CMK (cell line): ENCODE measurements at places on chromosomes 13 and 19.

DNA sequence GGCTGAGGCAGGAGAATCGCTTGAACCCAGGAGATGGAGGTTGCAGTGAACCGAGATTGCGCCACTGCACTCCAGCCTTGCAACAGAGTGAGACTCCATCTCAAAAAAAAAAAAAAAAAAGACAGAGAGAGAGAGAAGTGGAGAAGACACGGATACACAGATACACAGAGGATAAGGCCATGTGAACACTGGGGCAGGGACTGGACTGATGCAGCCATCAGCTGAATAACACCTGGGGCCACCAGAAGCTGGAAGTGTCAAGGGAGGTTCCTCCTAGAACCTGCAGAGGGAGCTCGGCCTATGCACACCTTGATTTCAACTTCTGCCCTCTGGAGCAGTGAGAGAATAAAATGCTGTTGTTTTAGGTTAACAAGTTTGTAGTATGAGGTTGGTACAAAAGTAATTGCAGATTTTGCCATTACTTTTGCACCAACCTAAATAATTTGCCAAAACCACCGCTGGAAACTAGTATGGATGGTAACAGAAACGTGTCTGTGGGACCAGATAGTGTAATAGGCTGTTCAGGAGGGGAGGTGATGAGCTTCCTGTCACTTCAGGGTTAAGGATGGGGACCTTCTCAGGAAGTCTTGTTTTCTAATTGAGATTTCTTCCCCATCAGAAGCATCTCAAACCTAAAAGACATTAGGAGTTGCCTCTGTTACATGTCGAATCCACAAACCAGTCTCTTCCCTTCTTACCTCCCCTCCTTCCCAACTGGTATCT, 36.4 kb upstream of the IGSF23 start:
- no peak for DNase-seq

- no peak for DNase-seq
Measured at GRCh38 chr13:33611121-33611805, 206.7 kb upstream of the RFC3 start.

- no peak for DNase-seq
Measured at GRCh38 chr19:4773047-4773640, 18.4 kb upstream of the FEM1A start.

DNA sequence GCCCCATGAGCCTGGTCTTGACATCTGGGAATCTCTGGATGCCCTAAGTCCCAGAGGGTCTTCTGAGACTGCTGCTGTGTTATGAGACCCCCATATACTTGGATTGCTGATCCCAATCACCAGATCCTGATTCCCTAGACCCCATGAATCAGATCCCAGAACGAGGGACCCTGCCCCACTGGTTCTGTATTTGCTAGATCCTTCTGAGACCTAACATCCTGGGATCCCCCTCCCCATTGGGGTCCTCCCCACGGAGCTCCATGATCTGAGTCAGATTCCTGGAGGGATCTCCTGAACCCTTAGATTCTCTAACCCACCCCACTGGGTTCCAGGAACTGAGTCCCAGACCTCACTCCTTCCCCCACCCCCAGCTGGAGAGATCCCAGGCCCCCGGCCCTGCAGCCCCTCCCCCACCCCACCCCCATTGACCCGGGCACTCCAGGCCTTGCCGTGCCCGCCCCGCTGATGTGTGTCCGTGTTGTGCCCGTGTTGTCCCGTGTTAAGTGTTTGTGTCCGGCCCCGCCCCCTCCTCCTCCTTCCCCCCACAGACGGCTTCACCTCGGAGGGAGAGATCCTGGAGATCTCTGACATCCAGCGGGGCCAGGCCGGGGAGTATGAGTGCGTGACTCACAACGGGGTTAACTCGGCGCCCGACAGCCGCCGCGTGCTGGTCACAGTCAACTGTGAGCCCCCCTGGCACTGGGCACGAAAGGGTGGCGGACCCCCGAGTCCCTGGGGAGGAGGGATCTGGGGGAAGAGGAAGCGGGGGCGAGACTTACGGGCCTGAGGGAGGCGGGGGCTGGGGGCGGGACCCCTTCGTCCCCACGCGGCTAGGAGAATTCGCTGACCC, 15.0 kb downstream of the IGLON5 start:
- no peak for DNase-seq

DNA sequence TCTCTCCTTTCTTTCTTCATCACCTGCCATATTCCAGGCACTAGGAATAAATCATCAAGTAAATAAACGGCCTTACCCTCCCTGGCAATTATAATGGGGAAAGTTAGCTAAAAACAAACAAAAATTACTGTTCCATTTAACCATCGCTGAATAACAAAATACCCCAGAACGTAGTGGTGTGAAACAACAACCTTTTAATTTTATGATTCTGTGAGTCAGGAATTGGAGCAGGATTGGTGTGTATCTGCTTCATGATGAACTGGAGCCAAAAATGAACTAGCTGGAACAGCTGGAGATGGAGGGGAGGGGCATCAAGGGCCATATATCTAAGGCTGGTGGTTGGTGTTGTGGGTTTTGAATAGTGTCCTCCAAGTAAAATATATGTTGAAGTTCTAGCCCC, 3.7 kb upstream of the CADM4 start:
- no peak for DNase-seq

DNA sequence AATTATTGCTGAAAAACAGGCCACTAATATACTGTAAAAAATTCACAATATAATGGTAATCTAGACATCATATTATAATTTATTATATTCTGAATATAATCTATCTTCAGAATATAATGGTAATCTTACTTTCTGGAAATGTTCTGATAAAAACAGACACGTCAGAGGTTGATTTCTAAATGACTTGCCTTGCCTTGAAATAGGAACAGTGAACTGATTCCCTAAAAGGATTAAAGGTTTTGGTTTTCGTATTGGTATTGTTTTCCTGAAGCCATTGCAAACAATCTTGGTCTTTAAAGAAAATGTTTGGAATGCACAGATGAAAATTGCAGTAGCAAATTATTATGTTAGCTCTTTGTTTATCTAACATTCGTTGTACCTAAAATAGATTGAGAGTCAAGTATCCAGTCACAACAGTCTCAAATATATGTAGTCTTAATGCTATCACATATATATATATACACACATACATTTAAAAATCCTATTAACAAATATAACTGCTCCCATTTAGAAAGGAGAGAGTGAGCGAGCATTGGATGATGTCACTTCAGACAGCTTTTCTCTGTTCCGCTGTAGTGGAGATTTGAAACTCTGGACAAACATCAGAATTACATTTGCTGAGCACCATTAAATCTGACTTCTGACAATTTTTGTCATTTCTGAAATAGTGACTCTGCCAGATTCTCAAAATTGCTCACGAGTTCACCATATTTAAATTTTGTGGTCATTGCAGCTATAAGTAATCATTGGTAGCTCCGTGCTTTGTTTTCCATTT, 1.7 kb downstream of the ITM2B start:
- no peak for DNase-seq

DNA sequence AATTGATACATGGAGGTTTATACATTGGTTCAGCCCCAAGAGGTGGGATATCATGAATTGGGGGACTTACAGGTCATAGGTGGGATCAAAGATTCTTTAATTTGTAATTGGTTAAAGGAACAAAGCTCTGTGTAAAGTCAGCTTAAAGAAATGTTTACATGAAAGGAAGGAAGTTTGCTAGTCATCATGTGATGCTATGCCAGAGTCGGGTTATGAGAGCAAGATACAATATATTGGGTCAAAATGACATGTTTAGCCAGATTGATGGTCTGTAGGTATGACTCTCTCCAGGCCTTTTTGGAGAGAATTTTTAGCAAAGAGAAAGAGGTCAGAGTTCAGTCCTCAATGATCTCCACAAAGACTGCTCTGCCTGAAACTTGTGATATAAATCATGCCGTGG, 5.3 kb upstream of the CYSLTR2 start:
- no peak for DNase-seq

GRCh38 chr19:36099166-36099785, 11.7 kb upstream of the OVOL3 start:
- no peak for DNase-seq

DNA sequence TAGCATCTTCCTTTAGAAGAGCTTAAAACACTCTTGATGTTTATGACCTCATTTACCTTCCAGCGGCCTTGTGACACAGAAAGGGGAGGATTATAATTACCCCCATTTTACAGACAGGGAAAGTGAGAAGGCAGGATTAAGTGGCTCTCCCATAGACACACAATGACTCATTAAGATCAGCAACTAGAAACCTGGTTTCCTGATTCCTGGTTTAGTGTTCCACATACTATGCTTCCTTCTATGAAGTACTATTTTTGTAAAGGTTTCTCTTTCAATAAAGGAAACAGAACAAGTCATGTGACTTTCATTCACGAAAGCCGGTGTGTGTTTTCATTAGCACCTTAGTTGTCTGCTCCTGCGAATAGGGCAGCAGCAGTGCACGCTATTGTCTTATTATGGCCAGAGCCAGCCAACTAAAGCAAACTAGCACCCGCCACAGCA, 8.3 kb downstream of the IRS2 start:
- no peak for DNase-seq

DNA sequence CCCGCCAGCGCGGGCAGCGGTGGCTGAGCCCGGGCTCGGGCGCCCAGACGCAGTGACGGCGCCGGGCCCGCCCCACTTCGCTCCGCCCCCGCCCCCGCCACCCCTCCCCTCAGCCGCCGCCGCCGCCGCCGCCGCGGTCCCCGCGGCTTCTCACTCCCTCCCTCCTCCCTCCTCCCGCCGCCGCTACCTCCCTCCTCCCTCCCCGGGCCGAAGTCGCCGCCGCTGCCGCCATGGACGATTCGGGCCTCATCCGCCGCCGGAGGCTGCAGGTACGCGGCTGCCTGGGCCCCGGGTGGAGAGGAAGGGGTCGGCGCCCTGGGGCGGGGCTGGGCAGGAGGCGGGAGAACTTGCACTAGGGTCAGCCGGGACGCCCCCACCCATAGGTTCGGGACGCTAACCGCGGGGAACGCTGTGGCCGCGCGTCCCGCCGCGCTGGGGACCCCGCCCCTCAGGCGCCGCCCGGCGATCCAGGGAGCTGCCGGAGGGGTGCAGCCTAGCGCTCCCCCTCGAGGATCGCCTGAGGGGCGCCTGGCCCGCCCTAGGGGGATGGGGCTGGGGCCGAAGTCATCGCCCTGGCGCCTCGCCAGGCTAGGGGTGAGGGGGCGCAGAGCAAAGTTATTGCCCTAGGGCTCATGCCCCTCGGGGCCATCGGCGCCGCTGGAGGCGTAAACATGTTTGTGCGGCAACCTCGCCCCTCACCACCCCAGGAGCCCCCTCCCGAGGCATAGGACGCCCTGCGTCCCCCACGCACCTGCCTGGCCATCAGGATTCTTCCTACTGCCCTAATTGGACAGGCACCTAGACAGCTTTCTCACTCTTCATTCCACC, 427 bp downstream of the RTBDN start:
- DNase-seq, result no peak

- DNase-seq, result no peak
Measured at GRCh38 chr19:41591951-41592562, 16.1 kb downstream of the CEACAM21 start.

DNA sequence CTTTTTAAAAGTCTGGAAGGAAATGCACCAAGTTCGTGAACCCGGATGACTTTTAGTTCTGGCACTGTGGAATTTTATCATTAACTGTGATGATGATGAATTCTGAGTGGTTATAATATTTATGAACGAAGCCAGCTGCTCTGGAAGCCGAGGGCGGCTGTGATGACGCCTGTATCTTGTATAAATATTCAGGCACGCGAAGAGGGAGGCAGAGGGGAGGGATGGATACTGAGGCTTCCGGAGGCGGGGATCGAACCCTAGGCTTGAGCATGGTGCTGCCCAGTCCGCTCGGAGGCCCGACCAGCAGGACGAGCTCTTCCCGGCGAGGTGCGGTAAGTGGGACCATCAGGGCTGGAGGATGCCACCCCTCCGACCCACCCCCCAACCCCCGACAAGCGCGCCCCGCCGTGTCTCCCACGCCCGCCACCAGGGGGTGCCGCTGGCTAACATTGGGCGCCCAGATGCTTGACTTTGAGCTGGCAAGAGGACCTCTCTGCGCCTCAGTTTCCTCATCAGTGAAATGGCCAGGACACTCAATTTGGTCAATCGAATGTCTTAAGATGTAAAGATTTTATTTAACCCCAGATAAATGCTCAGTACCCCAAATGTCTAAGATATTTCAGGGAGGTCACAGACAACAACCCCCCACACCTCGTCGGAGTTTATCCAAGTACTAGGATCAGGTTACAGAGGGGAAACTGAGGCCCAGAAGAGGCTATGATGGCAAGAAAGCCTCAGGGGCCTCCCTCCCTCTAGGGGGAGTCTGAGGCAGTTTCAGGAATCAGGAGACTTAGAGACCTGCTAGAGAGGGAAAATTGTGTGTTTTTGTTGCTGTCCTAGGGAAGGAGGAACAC, 4.5 kb upstream of the RAB3A start:
- DNase-seq, result no peak

DNA sequence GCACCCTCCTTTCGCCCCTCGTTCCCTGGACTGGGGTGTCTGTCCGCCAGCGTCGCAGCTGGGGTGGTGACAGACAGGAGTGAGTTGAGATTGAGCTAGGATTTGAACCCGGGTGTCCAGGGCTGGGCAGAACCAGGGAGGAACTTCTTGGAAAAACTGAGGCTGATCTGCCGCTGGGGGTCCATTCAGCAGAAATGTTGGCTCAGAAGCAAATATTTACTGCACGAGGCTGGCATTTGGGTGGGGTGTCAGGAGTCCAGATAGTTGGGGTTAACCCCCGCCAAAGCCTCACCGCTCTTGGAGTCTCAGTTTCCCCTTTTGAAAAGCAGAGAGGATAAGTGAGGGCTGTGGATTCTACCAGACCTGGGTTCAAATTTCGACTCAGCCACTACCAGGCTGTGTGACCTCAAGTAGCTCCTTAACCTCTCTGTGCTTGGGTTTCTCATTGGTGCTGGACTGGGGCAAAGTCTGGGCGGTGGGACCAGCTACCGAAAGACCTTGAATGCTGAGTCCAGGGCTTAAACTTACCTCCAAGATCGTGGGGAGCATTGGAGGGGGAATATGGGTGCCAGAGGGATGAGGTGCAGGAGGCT, 20.9 kb downstream of the MAST3 start:
- no peak for DNase-seq

- DNase-seq, result no peak
Measured at GRCh38 chr13:98299966-98300350, 122.9 kb upstream of the RNF113B start.

DNA sequence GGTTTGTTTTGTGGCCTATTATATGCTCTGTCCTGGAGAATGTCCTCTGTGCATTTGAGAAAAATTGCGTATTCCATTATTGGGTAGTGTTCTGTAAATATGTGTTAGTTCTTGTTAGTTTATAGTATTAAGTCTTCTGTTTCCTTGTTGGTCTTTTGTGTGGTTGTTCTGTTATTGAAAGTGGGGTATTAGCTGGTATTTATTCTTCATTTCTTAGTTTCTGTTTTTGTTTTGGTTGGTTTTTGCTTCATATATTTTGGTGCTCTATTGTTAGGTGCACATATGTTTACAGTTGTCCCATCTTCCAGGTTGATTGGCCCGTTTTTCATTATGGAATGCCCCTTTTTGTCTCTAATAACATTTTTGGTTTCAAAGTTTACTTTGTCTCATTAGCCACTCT, 77.3 kb downstream of the DNAJC15 start:
- DNase-seq, result no peak
